ENCODE measurements at places on chromosomes 5 and 9.

GRCh38 chr9:91074866-91075265 is 273.2 kb downstream of the SYK start:
- no peak for DNase-seq

GRCh38 chr5:37553720-37554404 is 174.7 kb downstream of the WDR70 start:
- no peak for DNase-seq

- DNase-seq, result no peak
These were observed 1.2 kb downstream of the PRRT1B start for GRCh38 chr9:131546336-131547084.

GRCh38 chr9:18478501-18479361 is 4.8 kb downstream of the ADAMTSL1 start:
- no peak for DNase-seq

DNA sequence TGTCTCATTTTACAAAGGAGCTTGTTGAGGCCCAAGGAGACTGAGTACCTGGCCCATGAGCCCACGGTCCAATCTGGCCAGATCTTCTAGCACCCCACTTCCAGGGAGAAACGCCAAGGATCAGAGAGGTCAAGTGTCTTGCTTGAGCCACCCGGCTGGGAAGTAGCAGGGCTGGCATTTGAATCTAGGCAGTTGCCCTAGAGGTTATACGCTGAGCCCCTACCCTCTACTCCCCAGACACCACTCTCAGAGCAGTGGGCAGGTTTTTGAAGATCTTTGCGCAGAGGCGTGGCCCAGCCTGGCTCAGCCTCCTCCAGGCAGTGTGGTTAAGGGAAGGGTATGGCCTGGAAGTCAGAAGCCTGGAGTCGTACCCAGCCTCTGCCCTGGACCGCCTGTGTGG is 5.8 kb upstream of the NUP214 start:
- no peak for DNase-seq

- DNase-seq, result no peak
These were observed 38.2 kb upstream of the BTNL3 start for GRCh38 chr5:180950291-180950949.

GRCh38 chr5:148837383-148837782 is 11.0 kb downstream of the ADRB2 start:
- DNase-seq, result no peak

GRCh38 chr9:2465921-2466460 is 155.6 kb upstream of the VLDLR start:
- DNase-seq, result peak; percentile 40

DNA sequence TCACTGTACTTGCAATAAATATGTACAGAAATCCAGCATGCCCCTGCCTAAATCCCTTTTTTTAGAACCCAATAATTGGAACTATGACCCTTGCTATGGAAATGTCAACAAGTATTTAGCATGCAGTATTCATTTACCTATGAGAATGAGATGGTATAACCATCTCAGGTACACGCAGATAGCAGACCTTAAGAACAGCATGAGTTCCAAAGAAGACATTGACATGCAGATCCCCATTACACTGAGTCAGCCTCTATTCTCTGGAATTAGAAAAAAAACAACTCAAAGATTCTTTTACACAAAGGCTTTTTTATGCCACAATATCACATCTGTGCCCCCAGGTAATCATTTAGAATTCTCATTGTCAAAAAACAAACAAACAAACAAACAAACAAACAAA is 325.6 kb upstream of the TLE4 start:
- DNase-seq, result no peak

DNA sequence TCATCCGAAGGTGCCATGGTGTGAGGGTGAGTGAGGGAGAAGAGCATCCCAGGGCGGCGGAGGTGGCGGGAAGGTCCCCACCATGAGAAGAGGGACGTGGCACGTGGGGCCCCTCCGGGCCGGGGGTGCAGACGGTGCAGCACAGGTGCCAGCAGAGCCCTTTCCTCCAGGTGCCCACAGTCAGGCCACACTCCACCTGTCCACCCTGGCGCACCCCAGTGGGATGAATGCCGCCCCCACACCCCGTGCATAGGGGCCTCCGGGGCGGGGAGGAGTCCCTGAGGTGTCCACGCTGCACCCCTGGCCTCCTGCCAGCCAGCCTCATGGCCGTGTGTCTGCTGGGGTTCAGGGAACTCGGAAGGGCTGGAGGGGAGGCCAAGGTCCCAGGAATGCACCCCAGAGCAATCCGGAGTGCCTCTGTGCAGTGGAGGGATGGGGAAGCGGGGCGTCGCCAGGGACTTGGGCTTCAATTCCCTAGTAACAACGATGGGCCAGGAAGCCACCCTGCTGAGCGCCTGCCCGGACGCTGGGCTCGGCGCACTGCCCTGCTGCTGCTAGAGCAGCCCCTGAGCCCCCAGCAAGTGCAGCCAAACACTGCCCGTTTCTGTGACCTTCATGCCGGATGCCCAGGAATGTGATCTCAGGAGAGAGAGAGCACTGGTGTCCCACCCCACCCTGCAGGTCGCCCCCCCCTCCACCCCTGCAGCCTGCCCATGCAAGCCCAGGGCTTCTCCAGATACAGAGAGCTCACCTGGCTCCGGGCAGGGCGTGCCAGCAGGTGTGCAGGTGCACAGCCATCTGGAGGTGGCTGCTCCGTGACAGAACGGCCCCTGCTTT is 8.8 kb upstream of the NACC2 start:
- no peak for DNase-seq

DNA sequence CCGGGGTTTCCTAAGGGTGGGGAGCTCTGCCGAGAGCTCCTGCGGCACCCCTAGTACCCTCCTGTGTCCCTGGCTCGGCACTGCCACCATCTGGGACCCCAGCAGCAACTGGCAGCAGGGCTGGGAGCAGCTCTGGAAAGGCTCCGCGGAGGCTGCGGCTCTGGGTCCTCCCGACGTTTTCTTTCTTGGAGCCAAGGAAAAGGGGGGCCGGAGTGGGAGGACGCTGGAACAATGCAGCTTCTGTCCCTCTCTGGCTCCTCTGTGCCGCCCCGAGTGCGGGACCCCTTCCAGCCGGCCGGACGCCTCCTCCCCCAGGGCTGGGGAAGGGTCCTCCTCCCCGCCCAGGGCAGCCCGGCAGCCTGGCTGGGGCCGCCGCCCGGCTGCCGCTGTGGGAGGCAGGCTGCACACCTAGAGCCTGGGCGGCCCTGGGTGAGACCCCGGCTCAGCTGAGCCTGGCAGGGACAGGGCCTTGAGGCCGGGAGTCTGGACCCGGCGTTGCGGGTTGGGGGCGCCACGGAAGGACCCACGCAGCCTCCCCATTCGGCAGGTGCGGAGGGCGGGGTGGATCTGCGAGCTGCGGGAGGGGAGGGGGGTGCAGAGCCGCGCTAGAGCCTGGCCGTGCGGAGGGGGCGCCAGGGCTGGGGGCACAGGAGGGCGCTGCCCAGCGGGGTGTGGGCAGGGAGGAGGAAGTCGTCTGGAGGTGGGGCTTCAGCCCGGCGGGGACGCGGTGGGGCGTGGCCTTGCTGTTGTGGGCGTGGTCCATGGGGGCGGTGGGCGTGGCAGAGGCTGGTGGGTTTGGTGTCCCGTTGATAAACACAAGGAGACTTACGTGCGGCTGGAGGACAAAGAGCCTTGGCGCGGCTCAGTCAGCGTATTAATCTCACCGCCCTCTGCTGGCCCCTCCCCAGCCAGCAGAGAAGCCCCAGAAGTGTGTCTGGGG is 15.1 kb downstream of the GPSM1 start:
- DNase-seq, result peak; percentile 81

DNA sequence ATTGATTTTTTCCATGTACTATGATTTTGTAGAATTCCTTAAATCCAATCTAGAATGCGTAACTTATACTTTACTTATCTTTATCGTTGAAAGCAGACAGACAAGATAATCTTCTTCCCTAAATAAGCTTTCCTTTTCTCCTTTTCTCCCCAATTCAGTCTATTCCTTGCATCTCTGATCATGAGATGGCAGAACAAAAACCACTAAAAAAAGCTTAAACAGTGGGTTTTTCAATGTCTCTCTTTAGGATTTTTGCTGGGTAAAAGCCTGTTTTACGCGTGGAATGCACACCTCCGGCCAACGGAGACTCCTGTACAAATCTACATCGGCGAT is 755 bp downstream of the CDKN2B start:
- DNase-seq, result no peak

GRCh38 chr5:10319202-10319851 is 11.6 kb upstream of the CMBL start:
- no peak for DNase-seq

DNA sequence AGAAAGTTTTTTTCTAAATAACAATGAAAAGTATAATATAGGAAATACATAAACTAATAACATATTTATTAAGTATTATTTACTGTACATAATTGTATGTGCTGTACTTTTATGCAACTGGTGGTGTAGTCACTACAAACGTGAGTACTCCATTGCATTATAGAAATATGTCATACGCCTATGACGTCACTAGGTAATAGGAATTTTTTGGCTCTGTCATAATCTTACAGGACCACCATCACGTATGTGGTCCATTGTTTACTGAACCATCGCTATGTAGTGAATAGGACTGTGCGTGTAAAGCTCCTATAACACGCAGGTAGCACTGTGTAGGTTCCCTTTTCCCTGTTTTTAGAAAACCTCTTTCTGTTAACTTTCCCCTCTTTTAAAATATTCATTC is 255.0 kb downstream of the SH3GL2 start:
- DNase-seq, result no peak

GRCh38 chr9:806285-807156 is 35.0 kb upstream of the DMRT1 start:
- no peak for DNase-seq

DNA sequence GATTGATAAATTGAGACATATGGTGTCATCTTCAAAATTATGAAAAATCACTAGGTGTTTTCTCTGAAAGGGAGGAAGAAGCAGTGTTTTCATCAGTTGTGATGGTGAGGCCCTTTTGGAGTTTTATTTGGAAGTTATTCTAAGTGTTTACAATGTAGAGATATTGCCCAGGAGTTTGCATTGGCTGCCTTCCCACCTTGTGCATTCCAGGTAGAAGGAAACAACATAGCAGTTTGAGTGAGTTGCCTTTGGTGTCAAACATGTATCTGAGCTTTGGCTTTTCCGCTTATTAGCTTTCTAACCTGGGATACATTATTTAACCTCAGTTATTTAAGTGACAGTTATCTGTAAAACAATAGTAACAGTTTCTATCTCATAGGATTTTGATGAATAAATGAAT is 122.5 kb downstream of the SCAMP1 start:
- DNase-seq, result no peak

DNA sequence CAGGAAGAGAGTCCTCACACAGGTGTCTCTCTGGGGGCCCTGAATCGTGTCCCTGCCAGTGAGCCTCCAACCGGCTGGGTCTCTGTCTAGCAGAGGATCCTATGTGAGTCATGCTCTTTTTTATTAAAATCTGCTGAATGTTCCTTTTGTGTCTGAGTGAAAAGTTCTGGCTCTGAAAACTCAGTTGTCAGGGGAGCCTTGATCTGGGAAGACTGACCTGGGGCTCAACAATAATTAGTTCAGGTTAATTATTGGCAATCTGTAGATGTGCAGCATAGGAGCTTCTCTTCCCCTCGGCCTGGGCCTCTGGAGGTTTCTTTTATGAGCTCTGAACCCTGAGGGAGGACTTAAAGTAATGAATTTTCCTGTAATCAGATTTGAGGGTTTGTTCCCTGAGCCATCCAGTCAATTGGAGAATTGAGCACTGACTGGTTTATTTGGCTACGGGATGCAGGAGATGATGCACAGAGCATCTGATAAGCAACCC is 45.2 kb downstream of the ALG2 start:
- DNase-seq, result no peak

Data from GM06990 (cell line).